Stimulated activated CD8-positive, alpha-beta memory T cell treated with anti-CD3 and anti-CD28 coated beads, Interleukin-15, amount 100 ng/mL, for 1 hour (primary cell): ENCODE measurements at places on chromosomes 4 and X.

DNA sequence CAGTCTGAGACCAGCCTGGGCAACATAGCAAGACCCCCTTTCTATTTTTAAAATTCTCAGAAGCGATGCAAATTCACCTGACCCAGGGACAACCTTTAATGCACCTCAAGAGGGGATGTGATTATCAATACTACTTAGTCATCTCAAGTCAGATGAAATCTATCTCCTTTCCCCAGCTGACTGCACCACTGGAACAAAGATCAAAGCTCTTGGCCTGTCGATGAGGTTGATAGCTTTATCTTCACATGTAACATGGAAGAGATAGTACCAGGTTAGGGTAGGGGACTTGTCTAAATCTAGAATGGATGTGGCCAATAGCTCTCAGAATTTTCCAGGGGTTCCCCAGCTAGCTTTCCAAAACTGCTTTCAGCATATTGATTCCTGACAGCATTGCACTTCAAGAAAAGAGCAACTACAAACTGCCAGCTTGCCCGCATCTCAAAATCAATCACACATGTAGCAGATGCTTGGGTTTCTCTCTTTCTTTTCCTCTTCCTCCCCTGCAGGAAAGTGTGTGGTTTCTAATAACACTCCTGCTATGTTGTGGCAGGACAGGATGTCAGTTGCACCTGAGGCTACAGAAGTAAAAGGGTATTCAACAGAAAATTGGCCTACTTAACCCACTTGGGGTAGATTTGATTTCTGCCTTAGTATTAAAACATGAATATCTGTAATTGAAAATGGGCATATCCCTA is 12.2 kb upstream of the TMEM164 start:
- DNase-seq, result no peak

DNA sequence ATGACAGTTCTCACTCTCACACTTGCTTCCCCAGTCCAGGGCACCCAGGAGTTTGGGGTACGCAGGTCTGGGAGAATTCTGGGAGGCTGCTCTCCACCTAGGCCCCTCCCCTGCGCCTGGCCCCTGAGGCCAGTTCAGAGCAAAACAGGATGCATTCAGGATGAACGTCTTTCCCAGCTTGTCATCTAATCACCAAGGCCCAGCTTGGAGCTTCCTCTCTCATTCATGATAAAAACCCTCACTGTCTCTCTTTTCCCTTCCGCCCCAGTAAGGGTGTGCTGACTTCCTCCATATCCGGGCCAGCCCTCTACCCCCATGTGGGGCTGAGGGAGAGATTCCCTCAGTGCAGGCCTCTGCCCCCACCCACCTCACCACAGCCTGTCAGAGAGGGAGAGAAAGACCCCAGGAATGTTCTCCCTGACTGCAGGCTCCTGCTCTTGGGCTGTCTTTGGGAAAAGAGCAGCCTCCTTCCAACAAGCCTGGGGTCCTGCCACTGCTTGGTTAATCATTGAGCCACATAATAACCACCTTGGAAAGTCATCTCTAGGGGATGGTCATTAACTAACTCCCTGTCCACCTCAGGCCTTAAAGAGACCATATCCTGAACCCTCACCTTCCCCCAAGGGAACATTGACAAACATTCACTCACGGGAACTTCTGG is 50.1 kb downstream of the STARD8 start:
- DNase-seq, result no peak

DNA sequence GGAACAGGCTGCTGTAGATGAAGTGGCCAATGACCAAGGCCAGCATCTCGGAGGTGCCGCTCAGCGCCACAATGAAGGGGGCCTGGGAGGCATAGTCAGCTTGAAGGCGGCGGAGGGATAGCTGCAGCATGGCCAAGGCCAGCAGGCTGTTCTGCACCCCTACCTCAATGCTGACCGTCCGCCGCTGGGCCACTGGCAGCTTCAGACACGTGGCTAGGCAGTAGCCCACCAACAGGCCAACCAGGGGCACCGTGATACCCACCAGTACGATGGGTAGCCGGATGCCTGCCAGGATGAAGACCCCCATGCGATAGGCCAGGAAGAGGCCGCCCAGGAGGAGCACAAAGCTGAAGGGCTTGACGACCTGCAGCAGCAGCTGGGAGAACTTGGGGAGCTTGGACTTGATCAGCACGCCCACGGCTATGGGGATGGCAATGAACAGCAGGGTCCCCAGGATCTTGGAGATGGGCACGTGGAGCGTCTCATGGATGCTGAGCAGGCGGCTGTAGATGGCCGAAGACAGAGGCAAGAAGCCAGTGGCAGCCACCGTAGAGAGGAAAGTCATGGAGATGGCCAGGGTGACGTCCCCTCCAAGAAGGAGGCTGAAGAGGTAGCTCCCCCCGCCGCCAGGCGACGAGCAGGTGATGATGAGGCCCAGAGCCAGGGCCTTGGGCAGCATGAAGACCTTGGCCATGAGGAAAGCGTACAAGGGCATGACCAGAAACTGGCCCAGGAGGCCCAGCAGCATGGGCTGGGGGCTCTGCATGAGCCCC is 1.3 kb upstream of the UBL4A start:
- DNase-seq, result no peak

GRCh38 chr4:87060957-87061356 is 126.1 kb downstream of the AFF1 start:
- no peak for DNase-seq

DNA sequence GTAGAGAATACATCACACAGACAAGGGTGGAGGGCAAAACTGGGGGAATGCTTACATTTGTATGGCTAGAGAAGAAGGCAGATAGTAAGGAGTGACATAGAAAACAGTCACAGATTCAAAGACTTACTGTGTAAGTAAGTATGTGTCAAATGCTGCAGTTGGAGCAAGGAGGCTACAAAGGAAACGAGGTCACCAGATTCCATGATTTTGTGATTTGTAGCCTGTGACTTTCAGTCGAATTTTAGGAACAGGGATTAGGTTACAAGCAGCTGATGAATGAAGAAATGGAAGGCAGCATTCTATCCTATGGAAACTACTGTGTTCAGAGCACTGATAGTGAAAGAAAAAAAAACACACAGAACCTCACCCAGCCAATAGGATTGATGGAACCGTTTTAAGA is 407.9 kb downstream of the IL15 start:
- DNase-seq, result no peak

GRCh38 chrX:49915361-49916222 is 6.8 kb upstream of the CLCN5 start:
- no peak for DNase-seq

DNA sequence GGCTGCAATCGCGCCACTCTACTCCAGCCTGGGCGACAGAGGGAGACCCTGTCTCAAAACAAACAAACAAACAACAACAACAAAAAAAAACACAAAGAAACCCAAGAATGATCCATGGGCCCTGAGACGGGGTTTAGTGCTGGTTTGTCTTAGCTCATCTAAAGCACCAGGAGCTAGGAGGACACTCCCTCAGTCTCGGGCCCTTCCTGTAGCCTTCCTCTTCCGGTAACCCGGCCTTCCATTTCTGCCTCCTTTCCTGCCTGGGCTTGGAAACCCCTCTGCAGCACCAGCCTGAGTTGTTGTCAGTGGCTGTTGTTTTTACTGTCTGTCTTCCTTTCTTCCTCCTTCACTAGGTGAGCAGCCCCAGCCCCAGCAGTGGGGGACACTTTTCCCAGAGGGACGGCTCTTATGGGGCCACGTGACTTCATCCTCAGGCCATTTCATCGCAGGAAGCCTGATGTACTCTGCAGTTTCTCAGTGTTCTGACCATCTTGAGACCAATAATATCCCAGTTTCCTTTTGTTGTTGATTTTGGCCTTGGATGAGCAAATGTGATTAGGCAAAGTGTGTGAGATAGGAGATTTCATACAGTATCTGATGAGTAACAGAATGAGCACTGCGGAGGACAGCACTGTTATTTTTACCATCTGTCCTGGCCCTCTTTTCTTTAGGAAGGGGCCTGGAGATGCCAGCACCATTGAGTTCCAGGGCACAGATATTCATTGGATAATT is 90.1 kb downstream of the ANAPC4 start:
- no peak for DNase-seq
